Activated T-helper 1 cell treated with anti-CD3 and anti-CD28 coated beads, Interleukin-2, amount 50 U/mL, for 16 hours (primary cell): ENCODE measurements at places on chromosomes 4 and X.
A peak's percentile ranks its signal among the peaks of the same experiment; 100 is the strongest.

- DNase-seq: no peak
Measured at GRCh38 chrX:34147345-34147744, 15.2 kb upstream of the FAM47A start.

- DNase-seq: no peak
Measured at GRCh38 chr4:72067051-72067450, 35.3 kb downstream of the NPFFR2 start.

DNA sequence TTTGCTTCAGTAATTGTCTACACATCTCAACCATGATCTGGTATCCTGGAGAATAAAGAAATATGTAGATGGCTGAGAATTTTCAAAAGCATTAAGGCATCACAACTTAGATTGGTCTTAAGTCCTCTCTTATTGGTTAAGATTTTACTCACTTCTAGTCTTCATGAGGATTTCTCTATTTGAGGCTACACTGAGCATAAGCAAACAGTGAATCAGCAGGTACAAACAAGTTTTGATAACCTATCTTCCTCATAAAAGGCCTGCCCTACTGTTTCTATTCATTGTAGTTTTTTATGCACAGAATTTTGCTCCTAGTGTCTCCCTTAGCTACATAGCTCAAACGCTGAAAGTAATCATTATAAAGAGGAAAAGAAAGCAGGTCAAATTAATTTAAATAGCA, 460.7 kb upstream of the RPS6KA3 start:
- no peak for DNase-seq

- no peak for DNase-seq
Measured at GRCh38 chr4:77209936-77210335, 52.9 kb downstream of the CCNG2 start.

- no peak for DNase-seq
Measured at GRCh38 chr4:168995537-168996295, 14.3 kb downstream of the CBR4 start.

- no peak for DNase-seq
Measured at GRCh38 chr4:41572516-41572915, 34.6 kb downstream of the LIMCH1 start.

- DNase-seq: no peak
Measured at GRCh38 chr4:120293341-120293740, 226.7 kb upstream of the MAD2L1 start.

DNA sequence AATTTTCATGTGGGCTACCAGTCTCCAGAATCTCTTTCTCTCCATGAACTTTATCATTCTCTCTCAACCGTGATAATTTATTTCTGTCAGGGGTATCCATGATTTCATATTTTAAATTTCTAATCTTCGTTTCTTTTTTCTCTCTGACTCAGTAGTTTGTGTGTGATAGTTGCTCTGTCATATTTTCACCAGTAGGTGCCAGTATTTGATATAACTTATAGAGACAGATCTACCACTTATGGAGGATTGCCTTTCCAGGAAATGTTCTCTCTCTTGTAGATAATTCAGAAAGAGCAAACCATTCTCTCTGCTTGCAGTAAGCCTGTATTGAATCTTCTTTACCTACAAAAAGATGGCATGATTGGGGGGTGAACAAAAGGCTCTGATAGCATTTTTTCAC, 79.3 kb upstream of the DYNLT3 start:
- no peak for DNase-seq

DNA sequence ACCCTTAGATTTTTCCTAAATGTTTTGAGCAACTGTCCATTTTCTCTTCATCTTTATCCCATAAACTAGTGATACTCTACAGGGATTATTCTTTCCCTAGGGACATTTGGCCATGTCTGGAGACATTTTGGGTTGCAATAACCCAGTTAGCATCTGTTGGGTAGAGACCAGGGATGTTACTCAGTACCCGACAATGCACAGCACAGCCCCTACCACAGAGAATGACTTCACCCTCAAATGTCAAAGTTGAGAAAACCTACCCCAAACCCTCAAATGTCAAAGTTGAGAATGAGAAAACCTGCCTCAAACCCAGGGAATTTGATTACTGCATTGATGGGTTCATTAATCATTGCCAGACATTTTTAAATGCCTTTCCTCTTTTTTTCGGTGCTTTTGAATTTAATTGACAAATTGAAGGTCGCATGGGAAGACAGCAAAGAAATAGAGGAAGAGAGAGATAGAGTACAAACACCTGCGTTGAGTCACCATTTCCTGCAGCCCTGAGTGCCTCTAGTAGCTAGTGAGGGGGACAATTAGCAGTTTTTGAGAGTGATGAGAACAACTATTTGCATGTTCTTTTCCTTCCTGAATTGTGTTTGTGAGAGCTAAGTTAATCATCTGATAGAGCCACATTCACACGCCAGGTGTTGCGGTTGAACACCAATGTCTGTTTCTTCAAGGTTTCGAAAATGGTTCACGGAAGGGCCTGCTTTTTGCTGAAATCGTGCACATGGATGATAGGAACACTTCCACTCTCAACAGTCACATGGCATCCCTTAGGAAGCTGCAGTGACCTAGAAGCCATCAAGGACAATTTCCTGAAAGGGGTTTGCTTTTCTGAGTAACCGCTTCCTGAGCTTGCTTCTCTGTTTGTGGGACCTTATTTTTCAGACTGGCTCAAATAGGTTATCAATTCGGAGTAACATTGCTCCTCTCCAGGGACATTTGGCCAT, 203.9 kb upstream of the VCX3A start:
- DNase-seq: no peak

DNA sequence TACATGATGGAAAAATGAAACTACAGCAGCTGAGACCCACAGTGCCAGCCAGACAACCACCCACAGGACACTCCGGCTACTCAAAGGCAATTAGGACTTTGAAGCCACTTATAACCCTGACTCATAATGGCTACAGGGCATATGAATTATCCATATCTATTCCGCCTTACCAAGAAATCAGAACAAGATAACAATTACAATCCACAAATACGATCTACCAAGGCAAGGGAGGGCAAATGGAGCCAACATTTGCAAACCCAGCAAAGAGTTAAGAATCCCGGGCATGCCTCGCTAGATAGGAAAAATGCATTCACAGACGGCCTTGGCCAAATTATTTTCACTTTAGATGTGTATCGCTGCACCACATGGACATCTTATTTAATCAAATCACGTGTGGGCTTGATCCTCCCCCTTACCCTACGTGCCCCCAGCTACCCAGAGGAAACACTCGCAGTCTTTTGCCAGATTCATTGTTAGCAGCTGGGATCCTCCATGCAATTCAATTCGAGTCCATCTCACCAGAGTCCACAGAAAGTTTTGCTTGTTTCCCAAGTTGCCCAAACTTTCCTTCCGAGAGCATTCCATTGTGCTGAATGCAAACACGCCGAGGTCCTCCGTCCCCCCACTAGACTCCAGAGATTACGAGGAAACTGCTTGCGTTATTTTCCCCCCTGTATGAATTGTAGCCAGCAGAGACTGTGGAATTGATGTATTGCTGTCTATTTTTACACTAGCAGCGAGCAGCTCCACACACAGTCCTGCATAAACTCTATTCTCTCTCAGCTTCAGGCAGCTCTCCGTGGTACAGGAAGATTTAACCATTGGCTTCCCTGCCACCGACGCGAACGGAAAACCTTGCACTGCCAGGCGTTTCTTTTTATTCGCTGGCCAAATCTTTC, 1.2 kb downstream of the PPARGC1A start:
- no peak for DNase-seq

- no peak for DNase-seq
Measured at GRCh38 chrX:116009861-116010710, 160.5 kb upstream of the AGTR2 start.

DNA sequence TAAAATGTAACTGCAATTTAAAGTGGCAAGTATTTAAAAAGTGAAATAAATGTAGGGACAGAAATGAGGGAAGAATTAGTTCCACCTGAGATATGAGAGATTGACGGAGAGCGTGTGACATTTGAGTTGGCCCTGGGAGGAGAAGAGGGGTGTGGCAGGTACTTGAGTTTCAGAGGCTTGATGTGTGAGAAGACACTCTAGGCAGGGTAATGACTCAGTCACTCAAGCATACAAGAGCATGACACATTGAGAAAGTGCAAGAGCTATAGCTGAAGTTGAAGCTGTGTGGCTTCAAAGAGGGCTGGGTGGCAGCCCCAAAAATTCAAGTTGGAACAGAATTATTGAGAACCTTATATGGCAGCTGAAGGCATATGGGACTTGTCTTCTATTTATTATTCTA, 420.5 kb downstream of the SLITRK2 start:
- no peak for DNase-seq

GRCh38 chrX:55489314-55490009, at the start of gene USP51:
USP51 (minus strand) TSS chrX:55489848; CDS start chrX:55488939, 909 bp downstream.
- peak; percentile 4 for DNase-seq

DNA sequence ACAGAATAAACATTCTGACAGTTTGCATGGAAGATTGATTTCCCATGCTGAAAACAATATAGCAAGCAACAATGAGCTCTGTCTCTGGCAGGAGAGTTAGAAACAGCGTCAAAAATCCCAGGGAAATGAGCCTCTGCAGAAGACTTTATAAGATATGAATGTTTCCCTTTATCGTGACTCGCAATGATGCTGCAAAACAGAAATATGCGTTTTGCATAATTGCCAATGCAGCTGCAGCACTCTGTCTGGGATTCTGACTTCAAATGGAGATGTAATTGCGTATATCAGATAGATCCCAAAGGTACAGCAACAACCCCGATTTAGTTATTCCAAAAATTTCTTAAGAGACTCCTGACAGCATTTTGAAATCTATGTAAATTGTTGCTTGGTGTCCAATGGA, 702.4 kb upstream of the EPHA5 start:
- DNase-seq: no peak

DNA sequence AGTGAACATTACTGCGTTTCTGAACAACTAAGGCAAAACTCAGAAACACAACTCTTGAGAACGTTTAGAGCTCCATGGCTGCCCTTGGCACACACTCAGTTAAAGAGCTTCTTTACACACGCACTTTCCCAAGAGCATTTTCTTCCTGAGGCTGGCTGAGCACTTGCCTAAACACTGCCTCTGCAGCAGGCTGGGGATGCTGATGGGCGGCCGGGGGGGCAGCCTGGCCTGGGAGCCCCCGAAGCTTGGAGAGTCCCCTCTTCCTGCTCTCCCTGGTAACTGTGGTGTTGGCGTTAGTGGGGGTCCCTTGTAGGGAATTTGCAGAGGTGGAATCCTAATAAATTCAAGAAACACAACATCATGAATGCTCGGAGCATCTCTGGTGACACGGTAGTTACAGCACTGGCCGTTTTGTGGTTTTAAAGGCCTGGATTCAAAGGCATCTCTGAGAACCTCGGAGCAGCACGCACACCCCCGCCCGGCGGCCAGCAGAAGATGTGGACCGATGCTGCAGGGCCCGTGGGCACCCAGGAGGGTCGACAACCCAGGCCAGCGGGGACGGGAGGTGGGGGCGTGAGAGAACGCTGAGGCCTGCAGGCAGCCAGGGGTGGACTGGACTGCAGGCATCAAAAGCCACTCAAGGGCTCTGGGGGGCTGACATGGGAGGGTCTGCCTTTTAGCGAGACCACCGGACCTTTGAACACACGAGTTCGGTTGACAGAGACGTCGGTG, 45.4 kb downstream of the FGFRL1 start:
- no peak for DNase-seq

DNA sequence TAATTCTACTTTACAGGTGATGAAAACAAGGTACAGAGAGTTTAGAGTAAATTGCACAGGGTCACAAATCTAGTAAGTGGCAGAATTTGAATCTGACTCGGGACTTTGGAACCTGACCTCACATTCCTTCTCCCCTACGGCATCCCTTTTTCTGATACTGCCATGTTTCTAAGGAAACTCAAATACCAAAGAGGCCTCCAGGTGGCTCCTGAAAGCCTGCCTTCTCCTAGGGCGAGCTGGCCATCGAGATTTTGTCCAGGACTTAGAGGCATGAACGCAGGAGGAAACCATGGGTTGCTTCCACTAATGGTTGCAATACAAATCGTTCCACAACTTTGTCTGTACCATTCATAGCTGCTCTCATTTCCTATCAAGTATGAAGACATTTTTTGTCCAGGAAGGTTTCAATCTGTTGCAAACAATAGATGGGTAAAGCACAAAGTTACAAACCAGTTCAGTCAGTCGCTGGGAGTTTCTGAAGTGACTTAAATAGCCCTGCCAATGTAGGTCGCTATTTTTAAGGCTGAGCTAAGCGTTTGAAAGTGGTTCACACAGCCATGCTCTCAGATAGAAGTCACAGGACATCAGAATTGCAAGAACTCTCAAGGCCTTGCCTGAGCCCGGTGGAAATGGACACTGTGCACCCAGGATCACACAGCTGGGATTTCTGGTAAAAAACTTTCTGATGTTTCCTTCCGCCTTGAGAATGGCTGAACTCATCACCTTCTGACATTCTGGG, 296.6 kb upstream of the PRPS2 start:
- no peak for DNase-seq

DNA sequence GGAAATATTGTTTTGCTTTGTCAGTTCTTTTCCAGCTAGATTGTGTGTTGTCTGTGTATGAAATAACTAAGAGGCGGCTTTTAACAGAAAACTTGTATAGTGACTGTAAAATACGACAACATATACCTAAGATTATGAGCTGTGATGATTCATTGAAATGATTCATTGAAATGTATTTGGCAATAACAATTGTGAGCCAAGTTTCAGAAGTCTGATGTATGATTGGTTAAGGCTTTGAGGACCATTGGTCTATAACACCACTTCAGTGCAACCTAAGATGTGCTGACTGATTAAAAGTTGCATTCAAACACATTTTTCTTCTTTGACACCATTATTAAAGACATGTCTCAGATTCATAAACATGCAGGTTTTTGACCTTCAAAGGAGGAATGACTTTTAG, 76.6 kb downstream of the PTPN13 start:
- no peak for DNase-seq

- DNase-seq: no peak
Measured at GRCh38 chrX:103275947-103276567, 493 bp downstream of the TCEAL5 start.

DNA sequence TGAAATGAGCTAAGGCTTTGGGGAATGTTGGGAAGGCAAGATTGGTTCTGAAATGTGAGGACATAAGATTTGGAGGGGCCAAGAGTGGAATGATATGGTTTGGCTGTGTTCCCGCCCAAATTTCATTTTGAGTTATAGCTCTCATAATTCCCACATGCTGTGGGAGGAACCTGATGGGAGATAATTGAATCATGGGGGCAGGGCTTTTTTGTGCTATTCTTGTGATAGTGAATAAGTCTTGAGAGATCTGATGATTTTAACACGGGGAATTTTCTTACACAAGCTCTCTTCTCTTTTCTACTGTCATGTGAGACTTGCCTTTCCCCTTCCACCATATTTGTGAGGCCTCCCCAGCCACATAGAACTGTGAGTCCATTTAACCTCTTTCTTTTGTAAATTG, 157.6 kb upstream of the C1QTNF7 start:
- DNase-seq: no peak

- no peak for DNase-seq
Measured at GRCh38 chr4:135244696-135245095, 1043.1 kb upstream of the PABPC4L start.
